ENCODE measurements at places on chromosomes 7 and 10.

DNA sequence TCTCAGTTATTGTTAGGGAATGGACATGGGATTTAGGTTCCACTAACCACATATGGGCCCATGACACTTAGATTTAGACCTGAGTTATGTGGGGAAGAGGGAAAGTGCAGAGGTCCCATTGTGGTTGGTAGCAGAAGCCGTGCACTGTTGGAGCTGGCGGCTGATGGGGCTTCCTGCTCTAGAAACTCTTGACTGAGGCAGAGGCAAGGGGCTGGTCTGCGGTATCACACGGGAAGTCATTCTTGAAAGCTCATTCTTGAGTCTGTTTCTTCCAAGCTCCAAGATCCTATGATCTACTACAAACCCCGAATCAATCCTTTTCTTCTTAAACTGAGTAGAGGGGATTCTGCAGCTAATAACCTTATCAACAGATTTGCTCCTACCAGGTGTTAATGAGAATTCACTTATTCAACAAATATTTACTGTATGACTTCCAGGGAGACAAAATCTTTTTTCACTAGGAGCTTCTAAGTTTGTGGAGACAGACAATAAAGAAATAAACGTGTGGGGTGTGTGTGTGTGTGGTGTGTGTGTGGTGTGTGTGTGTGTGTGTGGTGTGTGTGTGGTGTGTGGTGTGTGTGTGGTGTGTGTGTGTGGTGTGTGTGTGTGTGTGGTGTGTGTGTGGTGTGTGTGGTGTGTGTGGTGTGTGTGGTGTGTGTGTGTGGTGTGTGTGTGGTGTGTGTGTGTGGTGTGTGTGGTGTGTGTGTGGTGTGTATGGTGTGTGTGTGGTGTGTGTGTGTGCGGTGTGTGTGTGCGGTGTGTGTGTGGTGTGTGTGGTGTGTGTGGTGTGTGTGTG lies 57.1 kb downstream of the AOC1 start:
- DNase-seq, result no peak

- DNase-seq, result no peak
These were observed 2.9 kb upstream of the NRAP start for GRCh38 chr10:113666682-113667252.

DNA sequence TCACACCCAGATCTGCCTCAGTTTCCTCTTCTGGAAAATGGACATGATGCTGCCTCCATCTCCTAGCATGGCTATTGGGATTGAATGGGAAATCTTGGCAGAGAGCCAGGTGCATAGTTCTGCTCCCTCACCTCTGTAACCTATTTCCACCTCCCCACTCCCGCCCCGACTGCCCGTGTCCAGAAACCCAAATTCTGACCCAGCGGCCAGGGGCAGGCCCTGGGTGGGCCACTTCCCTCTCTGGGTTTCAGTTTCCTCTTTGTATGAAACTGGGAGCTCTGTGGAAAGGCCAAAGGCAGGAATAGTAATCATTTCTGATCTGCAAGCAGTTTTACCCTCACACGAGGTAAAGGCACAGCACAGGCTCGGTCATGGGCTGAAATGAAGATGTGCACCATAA lies 74.1 kb upstream of the DUSP5 start:
- DNase-seq, result no peak

- no peak for DNase-seq
These were observed 15.1 kb upstream of the ELN start for GRCh38 chr7:74012842-74013249.

- DNase-seq, result no peak
These were observed 31.8 kb downstream of the WDR86 start for GRCh38 chr7:151378011-151378410.

DNA sequence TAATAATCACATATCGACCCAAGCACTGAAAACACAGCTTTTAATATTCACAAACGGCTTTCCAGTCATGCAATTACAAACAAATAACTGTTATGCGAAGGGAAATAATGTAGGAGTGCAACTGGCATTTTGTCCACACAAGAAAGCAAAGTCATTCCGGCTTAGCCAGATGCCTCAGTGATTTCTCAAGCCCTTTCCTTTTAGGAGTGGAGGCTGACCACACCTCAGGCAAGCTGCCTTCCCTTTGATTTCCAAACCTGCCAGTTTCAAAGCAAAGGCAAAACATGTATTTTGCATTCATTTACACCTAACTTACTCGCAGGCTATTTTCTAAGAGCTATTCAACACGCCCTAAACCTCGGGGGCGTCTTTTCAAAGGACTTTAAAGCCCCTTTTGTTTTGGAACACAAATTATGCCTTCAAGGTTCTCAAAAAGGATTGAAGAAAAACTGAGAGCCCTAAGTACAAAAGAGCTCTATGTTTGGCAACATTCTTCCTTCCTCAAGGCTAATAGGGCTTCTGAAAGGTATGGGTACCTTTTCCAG lies 109.6 kb downstream of the CPXM2 start:
- DNase-seq, result no peak

- DNase-seq, result no peak
These were observed at the start of gene EPO for GRCh38 chr7:100720279-100720670. EPO (plus strand) TSS chr7:100720468; CDS start chr7:100720981, 513 bp downstream.

DNA sequence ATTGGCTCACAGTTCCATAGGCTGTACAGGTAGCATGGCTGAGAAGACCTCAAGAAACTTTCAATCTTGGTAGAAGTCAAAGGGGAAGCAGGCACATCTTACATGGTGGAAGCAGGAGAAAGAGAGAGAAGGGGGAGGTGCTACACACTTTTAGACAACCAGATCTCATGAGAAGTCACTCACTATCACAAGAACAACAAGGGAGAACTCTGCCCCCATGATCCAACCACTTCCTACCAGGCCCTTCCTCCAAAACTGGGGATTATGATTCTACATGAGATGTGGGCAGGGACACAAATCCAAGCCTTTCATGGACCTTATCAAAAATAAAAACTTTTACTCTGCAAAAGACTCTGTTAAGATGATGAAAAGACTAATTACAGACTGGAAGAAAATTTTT lies 183.2 kb upstream of the TRIM24 start:
- DNase-seq, result no peak

DNA sequence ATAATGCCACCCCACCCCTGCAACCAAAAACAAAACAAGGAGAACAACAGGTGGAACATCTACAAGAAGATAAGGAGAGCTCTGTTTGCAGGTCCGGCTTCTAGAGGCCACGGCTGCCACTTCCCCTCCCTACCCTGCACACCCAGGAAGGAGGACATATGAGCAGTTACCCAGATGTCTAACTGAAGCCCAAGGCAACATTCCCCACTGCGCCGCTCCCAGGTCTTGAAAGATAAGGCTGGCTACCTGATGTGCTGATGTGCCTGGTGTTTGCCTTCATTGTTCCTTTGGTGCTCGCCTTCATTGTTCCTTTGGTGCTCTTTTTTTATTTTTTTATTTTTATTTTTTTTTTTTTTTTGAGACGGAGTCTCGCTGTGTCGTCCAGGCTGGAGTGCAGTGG lies 21.0 kb downstream of the HPS6 start:
- DNase-seq, result no peak

DNA sequence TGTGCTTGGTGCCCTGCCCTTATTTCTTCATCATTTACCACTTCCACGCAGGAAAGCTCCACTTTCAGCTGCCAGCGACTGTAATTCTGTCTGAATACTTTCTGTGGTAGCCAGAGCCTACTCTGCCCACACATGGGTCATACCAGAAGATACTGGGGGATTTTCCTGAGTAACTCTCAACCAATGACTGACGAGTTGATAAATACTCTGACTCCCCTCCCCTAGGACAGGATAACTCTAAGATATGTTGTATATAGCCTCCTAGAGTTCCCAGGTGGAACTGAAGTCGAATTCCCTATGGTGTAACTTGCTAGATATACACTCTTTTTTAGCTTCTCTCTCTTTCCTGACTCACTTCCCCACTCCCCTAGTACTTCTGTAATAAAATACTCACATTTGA lies 29.8 kb downstream of the SEM1 start:
- no peak for DNase-seq

DNA sequence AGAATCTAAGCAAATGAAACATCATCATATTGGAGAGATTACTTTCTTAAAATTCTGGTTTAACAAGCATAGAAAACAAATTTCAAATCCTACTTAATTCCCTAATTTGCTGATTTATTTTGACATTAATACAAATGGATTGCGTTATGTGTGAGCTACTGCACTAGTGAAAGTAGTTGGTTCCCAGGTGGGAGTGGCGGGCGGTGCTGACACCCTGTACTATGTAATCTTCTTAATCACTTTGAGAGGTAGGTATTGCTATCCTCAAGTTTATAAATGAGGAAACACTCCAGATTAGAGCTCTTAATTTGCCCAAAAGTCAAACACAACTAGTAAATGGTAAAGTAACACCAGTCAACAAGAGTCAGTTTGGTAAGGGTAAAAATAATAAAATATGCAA lies 131.1 kb downstream of the ELAPOR2 start:
- DNase-seq, result no peak

- DNase-seq, result no peak
These were observed 37.1 kb upstream of the TOMM7 start for GRCh38 chr7:22859641-22860290.

DNA sequence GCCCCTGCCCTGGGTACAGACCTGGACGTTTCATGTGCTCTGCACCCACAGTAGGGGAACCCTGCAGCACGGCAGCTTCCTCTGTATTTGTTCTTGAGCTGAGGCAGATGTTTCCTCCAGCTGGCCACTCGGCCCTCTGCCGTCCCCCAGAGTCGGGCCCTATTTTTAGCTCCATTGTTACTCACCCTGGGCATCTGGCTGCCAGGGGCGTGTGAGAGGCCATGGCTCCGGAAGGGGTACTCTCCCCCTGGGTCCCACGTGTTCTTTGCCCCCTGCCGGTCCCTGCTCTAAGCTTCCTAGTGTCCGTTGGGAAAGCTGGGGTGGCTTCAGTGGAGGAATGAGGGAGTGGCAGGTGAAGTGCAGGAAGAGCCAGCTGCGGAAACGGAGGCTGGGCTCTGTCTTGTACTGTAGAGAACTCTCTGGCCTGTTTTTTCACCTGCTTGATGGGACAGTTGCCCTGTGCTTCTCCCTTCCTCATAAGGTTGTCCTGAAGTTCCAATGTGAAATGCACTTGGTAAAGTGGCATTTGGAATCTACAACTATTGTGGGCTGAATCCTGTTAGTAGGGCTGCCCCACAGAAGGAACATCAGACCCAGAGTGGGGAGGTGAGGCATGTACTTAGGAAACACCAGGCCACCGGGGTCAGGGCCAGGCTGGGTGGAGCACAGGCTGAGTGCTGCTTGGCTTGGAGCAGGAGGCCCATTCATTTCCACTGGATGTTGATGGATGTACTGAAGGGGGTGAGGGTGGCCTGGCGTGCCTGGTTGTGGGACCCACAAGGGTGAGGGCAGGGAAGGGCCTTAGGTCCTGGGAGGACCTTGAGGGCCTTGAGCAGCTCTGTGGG lies 30.6 kb downstream of the PALD1 start:
- no peak for DNase-seq

DNA sequence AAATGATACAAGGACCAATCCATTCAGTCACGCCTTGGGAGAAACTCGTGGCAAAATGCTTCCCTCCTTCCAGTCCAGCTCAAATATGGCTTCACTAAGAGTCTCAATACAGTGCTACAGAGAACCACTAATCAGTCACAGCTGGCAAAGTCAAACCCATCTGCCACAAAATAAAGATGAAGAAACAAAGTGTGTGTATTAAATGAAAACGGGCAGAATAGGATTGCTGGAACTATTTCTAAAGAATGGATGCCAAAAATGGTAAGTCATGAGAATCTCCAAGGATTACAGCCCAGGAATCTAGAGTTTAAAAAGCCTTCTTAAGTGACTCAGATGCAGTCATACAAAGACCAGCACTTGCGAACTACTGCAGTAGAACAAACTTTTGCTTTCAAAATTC lies 61.9 kb downstream of the CACUL1 start:
- DNase-seq, result no peak

DNA sequence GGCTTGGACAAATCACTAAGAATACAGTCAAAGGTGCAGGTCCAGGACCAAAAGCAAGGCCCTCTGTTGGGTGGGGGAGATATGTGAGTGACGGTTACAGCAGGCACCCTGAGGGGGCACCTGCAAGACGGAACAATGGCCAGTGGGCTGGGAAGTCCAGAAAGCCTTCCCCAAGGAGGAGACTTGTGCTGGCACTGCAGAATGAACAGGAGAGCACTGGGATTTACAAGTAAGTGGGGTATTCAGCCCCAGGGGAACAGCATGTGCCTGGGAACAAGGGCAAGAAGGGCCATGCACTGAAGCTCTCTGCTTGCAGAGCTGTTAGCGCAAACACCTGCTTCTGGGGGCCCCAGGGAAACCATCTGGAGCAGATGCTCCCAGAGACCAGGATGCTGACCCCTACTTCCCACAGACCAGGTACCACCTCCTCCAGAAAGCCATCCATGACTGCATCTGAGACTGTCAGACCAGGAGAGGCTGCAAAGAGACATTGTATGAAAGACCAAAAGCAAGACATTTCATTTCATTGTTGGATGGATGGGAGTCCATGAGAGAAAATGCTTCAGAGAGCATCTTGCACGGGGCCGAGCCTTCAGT lies 24.6 kb upstream of the ZMIZ1 start:
- no peak for DNase-seq

DNA sequence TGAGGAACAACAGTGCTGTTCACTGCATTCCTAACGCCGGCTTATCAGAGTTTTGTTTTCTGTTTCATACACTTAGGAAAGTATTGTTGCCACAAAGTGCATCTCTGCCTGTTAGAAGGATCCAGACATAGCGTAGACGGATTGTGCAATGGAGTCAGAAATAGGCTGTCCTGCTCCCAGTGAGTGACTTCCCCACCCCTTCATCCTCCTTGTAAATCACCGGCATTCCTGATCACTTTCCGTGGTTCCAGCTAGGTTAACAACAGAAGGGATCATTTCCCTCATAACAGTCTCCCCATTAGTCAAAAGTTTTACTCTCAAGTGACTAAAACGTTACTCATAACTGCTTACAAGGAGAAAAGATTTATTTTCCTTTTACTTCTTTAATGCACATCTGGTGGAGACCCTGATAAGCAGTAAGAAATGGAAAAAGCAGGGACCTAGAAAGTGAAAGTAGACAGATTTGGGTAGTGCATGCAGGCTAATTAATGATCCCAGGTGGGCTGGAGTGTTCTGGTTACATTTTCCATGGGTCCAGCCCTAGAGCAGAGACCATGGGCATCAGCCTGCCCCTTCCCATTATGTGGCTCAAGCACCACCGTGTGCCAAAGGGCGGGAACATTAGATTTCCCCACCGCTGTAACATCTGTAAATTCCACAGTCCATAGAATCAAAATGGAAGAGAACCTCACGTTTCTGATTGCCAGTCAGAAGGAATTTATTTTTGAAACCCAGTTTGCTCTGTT lies 395.1 kb upstream of the GALNT17 start:
- no peak for DNase-seq

DNA sequence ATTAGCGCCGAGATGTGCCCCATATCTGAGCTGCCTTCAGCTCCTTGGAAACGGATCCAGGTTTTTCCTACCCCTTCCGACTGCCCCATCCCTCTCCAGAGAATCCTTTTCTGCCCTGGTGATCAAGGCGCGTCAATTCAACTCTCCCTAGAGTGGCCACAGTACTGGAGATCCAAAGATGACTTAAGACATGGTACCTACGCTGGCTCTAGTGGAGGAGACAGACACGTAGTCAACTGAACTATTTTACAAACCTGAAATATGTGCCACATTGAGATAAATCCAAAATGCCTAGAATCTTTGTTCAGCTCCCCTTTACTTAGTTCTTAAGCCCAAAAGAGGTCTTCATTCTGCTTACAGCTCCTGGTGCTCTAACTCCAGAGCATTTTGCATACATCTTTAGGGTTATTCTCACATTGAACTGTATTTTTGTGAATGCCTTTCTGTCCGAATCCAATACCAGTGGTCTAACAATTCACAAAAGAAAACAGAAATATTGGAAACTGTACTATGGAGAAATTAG lies 444 bp upstream of the TNPO3 start:
- no peak for DNase-seq

Data from memory B cell (primary cell).